ENCODE measurements at places on chromosomes 7 and 10.
A peak's percentile ranks its signal among the peaks of the same experiment; 100 is the strongest.

- no peak for DNase-seq
These were observed 76.8 kb upstream of the LEP start for GRCh38 chr7:128164061-128164954.

DNA sequence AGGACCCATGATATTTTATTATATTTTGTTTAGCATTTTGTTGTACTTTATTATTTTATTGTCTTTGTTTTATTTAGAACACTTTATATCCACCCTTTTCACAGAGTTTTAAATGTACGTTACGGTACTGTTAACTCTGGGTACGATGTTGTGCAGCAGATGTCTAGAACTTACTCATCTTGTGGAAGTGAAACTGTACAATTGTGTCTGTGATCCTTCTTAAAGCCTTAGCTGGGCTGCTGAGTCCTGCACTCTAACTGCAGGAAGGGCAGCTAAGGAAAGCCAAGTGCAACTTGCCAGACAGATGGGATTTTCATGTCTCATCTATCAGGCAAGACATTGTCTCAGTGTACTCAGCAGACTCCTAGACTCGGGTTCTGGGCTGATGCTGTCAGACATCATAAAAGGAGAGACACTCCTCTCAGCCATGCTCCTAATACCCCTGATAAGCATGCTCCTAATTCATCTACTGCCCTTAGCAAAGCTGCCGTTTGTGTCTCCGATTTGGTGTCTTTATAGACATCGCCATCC lies 14.6 kb upstream of the INSYN2A start:
- DNase-seq: no peak

DNA sequence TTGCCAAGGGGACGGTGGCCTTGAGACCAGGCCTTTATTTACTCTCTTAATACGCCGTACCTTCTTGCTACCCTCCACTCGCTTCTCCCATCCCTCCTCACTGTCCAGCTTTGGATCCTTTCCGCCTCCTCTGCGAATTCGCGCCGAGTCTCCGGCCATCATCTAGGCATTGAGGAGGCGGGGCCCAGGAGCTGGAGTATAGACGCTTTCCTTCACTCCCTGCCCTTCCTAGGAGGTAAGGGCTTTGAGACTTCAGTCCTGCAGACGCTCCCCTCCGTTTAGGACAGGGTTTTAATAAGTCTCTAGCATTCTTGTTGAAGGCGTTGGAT lies 538 bp downstream of the TFAM start:
- DNase-seq: no peak

DNA sequence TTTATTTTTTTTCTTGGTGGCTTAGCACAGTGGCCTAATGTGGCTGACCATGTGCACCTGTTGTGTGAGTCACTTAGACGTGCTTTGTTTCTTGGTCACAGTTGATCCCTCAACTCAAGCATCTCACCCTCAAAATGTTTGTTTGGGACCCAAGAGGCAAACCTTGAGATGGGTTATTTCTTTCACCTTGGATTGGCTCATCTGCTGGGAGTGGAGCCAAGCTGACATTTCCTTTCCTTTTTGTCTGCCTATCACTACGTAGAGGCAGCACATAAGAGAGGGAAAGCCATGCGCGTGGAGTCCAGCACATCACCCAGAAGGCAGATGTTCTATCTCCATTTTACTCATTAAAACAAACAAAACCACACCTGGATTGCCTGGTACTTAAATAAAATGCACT lies 6.4 kb upstream of the PRKCQ start:
- peak; percentile 50 for DNase-seq

DNA sequence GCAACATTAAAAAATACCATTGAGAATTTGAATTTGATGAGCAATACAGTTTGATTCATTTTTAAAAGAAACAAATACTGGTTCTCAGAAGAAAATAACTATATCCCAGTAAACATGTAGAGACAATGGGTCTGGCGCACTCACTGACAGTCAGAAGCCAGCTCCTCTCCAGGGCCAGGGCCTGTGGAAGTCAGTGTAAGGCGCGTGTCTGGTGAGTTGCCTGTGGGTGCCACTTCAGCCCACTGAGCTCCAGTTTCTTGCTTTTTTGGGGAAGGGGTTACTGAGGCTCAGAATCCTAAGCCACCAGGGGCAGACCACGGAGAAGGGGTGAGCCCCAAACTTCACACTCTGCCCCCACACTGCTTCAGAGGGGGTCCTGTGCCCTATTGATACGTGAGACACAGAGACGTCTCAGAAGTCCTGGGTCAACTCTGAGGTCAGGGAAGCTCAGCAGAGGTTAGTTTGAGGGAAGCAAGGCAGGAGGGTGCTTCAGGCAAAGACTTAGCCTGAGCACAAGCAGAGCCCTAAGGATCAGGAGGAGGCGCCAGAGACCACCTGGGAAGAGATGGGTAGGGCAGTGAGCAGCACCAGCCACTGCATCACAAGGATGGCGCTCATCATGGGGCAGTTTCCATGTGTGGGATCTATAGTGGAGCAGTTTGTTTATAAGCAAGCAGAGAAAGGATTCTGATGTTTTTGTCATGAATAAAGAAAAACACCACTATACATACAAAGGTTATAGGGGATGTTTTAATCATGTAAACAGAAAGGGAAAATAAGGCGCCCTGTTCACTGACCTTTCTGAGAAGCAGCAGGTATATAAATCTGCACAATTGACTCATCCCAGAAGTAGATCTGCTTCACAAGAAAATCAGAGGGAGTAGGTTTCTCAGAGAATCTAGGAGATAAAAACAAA lies 95.7 kb downstream of the PKD1L1 start:
- no peak for DNase-seq

DNA sequence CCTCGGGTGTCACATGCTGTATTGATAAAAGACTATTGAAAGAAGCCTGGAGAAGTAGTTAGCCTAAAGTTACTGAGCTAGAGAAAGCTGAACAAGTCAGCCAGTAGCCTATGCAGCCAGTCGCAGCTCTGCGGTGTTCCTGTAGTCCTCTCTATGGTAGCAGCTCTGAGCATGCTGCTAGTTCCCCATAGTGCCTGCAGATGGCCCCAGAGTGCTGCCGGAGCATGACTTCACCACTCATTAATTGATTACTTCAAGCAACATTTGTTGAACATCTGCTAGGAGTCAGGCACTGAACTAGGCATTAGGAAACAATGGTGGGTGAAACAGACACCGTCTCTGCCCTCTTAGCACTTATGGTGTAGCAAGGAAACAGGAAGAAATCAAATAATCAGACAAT lies 422.7 kb downstream of the SORCS3 start:
- DNase-seq: no peak

DNA sequence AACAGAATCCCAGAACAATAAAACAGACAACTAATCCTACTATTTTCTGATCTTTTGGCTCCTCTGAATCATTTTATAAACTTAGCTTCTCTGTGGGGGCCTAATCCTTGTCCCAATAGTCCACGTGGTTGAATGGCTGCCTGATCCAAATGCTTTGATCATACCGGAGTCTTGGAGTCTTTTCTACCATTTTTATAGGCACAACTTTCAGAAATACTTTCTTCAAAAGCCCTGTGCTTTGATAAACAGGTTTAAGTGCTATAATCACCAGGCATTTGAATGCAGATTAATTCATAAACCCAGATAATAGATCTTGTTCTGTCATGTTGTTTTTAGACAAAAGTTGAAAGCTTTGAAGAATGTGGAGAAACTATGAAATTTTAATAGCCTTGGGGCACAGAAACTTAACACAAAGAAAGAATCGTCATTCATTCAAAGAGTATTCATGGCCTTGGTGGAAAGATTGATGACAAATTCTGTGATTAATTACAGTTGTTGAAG lies 163.7 kb downstream of the AHR start:
- no peak for DNase-seq

DNA sequence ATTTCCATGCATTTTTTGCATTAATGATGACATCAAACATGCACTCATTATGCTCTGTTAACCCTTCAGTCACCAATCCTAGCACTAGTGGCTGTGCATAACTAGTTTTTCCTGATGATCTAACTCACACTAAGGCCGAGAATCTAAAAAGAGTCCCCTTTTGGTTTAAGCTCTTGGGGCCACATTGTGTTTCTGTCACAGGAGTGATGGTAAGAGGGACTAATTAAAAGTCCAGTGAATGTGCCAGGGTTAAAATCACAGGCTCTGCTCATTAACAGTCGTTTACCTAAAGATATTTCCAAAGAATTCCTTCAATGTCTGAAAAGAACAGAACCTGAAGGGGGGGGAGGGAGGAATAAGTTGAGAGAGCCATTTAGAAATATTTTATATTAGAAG lies 359.0 kb upstream of the ANKRD30A start:
- no peak for DNase-seq

DNA sequence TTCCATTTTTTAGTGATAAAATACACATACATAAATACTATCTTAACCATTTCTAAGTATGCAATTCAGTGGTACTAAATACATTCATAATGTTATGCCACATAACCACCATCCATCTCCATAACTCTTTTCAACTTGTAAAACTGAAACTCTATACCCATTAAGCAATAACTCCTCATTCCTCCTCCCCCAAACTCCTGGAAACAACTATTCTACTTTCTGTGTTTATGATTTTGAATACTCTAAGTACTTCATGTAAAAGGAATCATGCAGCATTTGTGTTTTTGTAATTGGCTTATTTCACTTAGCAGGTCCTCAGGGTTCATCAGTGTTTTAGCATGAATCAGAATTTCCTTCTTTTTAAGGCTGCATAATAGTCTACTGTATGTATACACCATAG lies 131.8 kb downstream of the TES start:
- no peak for DNase-seq

GRCh38 chr10:111515706-111516105 lies 438.9 kb downstream of the ADRA2A start:
- no peak for DNase-seq

GRCh38 chr10:21021843-21022594 lies 124.9 kb upstream of the NEBL start:
- DNase-seq: no peak

DNA sequence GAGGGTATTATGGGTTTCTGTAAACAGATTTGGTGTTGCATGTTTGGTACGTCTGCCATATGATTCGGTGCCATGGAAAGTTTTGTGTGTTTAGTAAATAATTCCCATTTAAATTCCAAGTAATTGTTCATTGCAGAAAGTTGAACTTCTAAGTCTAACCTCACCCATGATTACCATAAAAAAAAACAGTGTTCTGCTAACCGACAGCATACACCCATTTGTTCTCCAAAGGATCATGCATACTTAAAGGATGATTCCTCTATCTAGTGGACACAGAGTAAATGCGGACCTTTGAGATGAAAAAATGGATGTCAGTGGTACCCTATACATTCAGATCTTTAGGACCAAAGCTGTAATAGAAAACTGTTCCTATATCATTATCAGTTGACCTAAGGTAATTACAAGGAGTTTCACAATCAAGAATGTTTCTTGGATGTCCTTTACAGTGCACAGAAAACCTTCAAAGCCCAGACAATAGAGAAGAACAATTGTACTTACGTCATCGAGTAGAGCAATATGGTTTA lies 209.9 kb downstream of the CRPPA start:
- no peak for DNase-seq
